ENCODE measurements at places on chromosomes 11 and 22.

- no peak for DNase-seq
Measured at GRCh38 chr11:19208959-19209546, 7.3 kb upstream of the CSRP3 start.

DNA sequence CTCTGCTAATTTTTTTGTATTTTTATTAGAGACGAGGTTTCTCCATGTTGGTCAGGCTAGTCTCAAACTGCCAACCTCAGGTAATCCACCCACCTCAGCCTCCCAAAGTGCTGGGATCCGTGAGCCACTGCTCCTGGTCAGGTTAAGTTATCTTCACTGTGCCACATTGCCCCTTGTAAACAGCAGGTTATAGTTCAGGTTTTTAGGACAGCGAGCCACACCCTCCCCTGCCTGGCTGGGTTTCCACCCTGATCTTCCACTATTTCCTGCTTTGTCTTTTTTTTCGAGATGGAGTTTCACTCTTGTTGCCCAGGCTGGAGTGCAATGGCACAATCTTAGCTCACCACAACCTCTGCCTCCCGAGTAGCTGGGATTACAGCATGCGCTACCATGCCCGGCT is 16.1 kb downstream of the ACO2 start:
- DNase-seq, result no peak

- DNase-seq, result no peak
Measured at GRCh38 chr22:50460938-50461337, 13.9 kb downstream of the SBF1 start.

- DNase-seq, result no peak
Measured at GRCh38 chr11:62923601-62924411, 2.6 kb upstream of the CHRM1 start.

- no peak for DNase-seq
Measured at GRCh38 chr11:60889869-60890311, 16.5 kb downstream of the PRPF19 start.

GRCh38 chr11:27174021-27174420 is 133.4 kb downstream of the BBOX1 start:
- no peak for DNase-seq

DNA sequence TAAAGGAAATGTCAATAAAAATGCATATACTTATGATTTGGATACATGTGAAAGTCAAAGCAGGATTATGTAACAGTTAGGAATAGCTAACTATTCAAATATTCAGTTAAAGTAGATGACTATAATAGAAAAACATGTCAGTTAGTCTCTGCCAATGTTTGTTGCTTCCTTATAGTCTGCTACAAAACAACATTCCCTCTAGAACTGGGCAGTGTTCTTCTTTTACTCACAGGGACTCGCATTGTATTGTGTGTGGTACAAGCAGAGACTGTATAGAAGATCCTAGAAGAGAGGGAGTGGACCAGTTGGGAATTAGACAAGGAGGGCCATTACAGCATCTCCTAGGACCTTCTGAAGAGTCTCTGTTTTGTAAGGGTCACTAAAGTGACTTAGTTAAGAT is 10.6 kb downstream of the ACAT1 start:
- no peak for DNase-seq

DNA sequence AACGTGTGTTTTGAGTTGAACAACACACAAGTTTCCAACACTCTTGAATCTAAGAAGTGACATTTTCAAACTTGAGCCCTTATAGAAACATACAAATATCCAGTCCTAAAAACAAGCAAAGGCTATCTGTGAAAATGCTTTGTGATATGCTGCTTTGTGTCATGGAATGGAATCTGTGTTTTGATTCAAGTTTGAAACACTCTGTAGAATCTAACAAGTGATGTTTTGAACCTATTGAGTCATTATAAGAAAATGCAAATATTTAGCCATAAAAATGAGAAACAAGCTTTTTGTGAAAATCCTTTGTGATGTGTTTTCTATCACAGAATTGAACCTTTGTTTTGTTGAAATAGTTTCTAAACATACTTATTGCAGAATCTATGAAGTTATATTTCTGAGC is 105.7 kb upstream of the VPREB1 start:
- no peak for DNase-seq

- no peak for DNase-seq
Measured at GRCh38 chr22:24417200-24417599, 10.2 kb upstream of the ADORA2A start.

DNA sequence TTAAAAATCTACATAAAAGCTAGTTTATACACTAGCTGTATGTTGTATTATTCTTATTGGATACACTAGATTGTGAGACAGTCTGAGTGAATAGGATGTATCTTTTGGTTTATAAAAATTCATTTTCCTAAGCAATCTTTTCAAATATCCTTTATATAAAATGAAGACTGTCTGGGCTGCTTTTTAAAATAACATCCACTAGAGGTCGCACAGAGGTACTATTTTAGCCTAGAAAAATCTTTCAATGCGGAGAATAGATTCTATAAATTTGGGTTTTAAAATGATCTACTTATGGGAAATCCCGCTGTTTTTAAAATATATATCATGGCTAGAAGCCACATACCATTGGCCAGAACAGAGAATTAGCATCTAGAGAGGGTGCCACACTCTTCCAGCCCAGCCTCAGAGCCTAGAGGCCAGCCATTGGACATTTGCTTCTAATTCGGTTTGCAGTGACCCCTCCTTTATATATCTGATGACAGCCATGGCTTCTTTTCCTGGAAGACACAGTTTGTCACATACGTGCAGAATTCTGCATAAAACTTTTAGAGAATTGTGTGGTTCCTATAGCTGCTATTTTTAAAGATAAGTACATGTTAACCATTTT is 7.3 kb downstream of the C11orf97 start:
- DNase-seq, result no peak

- DNase-seq, result no peak
Measured at GRCh38 chr11:127248476-127248875, 247.9 kb upstream of the KIRREL3 start.

GRCh38 chr11:64339754-64340408 is at the start of gene CCDC88B:
Gene CCDC88B, plus strand, starts transcription at chr11:64340204. Its CDS starts 63 bp downstream, at chr11:64340267.
- no peak for DNase-seq

DNA sequence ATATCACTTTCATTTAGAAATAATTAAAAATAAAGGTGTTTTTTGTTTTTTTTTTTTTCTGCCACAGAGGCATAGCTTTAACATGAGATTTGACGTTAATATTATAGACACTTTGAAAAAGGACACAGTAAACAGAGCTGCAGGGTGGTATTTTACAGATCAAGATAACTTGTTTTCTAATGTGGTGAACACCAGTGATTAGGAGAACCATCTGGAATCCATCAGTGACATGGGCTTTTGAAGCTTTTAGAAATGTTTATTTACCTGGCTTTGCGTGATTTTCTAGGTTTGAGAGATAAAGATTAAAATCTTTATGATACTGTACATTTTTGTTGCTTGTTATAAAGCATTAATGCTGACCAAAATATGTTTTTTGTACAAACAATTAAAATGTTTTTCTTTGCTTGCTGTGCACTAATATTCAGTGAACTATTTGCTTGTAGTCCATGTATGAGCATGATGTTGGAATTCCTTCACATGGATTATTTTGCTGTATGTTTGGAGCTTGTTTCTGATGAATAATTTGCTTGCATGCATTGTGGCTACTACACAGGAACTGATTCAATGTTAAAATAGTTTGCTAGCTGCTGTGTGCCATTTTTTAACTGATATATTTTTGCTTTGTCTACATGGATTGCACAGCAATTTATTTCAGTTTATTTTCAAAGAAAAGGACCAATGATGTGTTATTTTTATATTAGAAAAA is 352.1 kb upstream of the NARS2 start:
- no peak for DNase-seq

DNA sequence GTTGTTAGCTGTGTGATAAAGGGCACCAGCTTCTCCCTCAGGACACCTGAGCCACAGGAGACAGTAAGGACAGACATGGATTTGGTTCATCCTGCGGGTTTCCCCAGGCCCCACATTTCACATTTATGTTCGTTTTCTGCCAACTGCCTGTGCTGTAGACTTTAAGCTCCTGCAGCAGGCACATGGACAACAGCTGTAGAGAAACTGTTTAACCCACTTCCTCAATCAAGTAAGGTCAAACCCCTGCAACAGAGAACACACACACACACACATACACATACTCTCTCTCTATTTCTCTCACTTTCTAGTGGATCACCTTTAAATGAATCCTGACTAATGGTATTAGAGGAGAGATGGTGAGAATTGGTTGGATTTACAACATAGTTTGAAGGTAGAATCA is 90.7 kb downstream of the C11orf87 start:
- DNase-seq, result no peak

DNA sequence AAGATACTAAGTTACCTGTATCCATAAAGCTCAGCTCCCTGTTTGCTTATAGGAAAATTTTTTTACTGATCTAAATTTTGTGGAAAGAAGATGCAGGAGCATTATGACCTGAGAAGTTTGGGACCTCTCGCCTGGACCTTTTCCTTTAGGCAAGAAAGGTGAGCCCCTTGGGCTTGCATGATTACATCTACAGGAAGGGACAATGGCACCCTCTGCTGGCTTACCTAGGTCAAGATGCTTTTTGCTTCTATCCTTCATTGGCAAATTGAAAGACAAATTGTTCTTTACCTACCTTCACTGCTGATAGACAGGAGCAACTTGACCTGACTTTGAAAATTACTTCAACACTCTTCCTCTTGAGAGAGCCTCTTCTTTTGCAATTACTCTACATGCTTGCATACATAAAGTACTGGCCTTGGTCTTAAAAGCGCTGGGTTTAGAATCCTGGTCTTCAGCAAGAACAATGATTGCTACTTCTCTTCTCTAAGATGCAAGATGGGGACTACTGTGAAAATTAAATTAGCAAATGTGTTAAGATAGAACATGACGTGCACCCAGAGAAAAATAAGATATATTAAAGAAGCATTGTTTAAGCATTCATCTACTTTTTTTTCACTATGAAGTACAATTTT is 147.2 kb downstream of the TRPC6 start:
- peak; percentile 61 for DNase-seq

- DNase-seq, result no peak
Measured at GRCh38 chr22:49918911-49919881, 762 bp downstream of the CRELD2 start.

- DNase-seq, result peak; percentile 86
Measured at GRCh38 chr11:94926698-94927237, 46.6 kb downstream of the CWC15 start.

GRCh38 chr11:45245218-45246045 is 40.7 kb downstream of the SYT13 start:
- DNase-seq, result no peak

DNA sequence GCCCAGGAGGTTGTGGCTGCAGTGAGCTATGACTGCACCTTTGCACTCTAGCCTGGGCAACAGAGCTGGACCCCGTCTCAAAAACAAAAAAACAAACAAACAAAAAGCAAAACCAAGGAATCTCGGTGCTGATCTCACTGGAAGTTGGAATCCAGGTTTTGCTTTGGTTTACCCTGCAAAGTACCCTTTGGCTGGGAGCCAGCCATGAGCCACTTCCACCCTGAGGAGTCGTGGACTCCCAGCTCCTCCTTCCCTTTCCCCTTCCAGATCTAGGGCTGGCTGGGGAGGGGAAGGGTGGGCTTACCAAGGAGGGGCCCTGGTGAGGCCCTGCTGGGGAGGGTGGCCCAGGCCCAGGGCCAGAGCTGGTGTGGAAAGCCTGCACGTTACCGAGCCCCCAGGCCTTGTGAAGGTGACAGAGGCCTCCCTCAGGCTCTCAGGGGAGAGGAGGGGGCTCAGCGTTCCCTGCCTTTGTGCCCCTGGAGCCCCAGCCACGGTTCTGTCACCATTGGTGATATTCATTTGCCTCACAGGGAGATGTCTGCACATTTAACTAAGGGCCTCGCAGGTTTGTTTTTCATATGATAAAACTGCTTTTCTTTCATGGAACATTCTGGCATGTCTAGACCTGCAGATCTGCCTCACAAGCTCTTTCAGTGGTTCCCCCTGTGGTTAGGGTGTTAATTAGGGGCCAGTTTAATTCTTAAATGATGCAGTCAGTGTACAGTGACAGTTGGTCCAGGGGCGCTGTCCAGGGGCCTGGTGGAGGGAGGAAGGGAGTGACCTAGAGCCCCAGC is 29.0 kb downstream of the FBLN1 start:
- no peak for DNase-seq

DNA sequence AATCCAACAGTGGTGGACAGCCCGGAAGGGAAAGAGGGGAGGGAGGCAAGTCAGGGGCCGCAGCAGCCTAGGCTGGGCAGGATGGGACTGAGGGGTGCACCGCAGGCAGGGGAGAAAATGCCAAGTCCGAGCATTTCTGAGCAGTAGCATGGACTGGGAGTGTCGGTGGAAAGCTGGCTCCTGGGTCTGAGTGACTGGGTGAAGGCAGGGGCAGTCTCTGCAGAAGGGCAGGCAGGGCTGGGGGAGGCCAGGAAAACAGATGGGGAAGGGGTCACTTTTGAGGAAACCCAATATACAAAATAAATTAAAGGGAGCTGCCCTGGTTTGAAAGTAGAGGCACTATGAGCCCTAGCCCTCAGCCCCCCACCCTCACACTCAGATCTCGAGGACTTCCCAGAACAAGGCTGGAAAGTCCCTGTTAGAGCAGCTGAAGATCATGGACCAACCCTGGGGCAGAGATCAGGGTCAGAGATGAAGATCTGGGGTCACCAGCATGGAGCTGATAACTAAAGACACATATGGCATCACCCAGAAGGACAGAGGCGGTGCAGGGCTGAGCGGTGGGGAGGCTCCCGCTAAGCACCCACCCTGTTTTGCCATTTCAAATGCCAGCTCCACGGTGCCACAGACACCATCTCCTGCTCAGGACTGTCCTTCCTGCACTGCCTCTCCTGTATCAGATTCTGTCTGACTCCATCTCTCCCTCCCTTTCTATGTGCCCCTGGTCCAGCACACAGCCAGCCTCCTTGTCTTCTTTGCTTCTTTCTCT is 32.4 kb upstream of the ETS1 start:
- no peak for DNase-seq

- no peak for DNase-seq
Measured at GRCh38 chr22:39446239-39446721, 10.5 kb upstream of the MGAT3 start.

GRCh38 chr11:2887515-2888195 is 2.1 kb upstream of the CDKN1C start:
- DNase-seq, result no peak

- no peak for DNase-seq
Measured at GRCh38 chr11:66904055-66904454, 47.2 kb downstream of the LRFN4 start.

- DNase-seq, result peak; percentile 29
Measured at GRCh38 chr11:93542811-93543229, 371 bp downstream of the SMCO4 start.

DNA sequence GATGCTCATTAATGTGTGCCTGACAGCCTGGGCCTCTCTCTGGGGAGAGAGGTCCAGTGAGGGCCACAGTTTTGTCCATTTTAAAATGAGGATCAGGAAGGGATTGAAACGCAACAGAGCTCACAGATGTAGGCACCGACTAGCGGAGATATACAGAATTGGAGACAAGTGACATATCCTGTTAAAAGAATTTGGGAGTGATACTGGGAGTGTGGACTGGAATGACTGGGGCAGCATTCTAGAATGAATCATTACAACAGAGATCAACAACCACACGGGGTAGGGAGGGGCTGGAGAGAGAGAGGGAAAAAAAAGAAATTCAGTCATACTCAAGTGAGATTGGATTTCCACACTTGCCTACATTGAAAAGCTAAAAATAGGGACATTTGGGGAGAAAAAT is 2.5 kb upstream of the NCAM1 start:
- no peak for DNase-seq
